ENCODE measurements at places on chromosomes 1 and 21.
A peak's percentile ranks its signal among the peaks of the same experiment; 100 is the strongest.

- DNase-seq = no peak
These were observed 7.7 kb downstream of the TMEM61 start for GRCh38 chr1:54987919-54988705.

GRCh38 chr21:37582590-37582989, 216.0 kb downstream of the DYRK1A start:
- peak; percentile 43 for DNase-seq

DNA sequence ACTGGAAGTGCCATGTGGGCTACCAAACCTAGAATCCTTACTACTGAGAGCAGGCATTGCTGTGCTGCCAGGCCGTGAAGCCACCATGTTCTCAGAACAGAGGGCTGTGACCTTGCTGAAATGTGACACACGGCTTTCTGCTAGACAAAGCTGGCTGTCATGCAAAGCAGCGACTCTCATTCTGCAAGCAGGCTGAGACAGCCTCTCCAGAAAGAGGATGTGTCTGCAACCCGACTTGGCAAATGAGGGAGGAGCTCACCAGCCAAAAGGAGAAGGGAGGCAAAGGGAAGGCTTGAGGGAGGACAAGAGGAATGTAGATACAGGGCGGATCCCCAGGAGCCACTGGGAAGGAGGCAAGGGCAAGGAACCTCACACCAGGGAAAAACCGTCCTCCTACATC, 85.7 kb upstream of the KRTAP19-8 start:
- no peak for DNase-seq

DNA sequence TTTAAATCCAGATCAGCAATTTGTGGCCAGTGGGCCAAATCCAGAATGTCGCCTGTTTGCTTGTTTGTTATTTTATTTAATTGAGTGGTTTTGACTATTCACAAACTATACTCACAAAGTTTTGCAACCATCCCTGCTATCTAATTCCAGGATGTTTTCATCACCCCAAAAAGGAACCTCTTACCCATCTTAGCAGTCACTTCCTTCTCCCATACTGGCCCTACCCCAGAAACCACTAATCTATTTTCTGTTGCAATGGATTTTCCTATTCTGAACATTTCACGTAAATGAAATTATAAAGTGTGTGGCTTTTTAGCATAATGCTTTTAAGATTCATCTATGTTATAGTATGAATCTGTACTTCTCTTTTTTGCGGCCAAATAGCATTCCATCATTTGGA, 41.3 kb downstream of the WDTC1 start:
- no peak for DNase-seq

- no peak for DNase-seq
These were observed 664.4 kb downstream of the LMO4 start for GRCh38 chr1:87993051-87993450.

- DNase-seq = peak; percentile 43
These were observed 113.5 kb downstream of the XCL2 start for GRCh38 chr1:168430321-168430720.

GRCh38 chr1:39086865-39087409, 60.8 kb downstream of the NDUFS5 start:
- DNase-seq = peak; percentile 83

DNA sequence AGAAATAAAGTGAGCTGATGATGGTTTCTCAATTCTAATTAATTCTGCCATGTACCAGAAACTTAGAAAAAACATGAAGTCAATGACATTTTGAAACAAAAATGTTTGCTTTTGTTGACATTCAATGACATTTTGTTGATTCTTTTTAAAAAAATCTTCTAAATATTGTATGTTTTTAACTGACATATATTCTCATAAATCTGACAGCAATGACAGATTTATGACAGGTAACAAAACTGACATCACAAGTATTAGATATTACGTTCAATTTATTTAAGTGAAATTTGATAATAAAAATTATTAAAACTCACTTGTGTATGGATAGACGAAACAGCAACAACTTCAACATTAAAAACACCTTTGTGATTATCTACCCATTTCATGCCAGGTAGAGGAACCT, 36.0 kb upstream of the ANGPTL3 start:
- no peak for DNase-seq

DNA sequence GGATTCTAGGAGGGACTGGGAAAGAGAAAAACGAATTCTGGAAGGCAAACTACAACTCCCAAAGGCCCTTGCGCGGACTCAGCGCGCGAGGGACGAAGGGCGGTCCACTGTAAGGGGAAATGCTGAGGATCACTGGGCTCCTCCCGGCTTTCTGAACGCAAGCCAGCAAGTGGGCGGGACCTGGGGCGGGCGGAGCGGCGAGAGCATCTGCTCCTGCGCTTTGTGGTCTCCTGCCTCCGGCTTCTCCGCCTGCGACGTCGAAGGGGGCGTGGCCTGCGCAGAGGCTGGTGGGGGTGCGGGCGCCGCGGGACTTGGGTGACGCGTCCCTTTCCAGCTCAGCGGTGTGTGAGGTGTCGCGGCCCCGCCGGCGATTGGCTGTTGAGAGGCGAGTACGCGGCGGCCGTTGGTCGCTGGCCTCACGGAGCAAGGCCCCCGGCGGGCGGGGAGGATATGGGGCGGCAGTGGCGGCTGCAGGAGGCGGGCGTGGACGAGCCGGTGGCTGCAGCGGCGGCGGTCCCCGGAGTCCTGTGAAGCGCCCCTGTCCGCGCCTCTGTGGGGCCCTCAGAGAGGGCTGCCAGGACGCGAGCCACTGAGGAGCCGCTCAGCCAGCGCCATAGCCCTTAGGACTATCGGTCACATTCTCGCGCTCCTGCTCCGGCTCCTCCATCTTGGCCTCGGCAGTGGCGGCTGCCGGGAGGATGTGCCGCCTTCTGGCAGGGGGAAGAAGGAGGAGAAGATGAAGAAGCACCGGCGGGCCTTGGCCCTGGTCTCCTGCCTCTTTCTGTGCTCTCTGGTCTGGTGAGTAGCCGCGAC, at the start of gene SUCO:
SUCO (plus strand) TSS at position 451 of the 813 bp plus-strand sequence; CDS start at position 737, 286 bp downstream.
- peak; percentile 100 for DNase-seq

DNA sequence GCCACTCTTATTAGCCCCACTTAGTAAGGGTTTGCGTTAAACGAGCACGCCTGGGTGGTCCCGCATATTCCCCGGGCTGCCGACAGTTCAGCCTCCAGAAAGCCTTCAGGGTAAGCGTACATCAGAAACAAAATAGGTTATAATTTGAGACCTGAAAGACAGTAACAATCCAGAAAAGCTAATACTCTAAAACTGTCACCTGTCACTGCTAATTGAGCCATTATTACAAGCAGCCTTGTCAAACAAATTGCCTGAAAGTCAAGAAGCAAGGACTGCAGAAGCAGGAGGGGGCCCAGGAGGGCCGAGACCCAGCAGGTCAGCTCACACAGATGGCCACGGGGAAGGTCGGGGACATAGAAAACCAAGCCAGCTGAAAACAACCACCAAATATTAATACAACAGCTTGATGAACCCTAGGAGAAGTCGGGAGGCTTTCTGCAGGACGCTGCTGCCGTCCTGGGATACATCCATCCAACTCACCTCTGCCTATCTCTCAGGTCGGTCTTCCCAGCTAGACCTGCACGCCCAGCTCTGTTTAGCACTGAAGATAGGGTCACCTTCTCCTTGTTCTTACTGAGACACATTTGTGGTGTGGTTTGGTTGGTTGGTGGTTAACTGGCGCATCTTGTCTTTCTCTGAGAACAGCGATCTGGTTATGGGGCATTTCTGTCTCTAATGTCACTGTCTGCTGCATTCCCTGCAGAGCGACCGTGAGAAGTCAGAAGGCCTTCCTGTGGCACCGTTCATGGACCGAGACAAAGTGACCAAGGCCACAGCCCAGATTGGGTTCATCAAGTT, 110.8 kb downstream of the WDR4 start:
- DNase-seq = no peak

DNA sequence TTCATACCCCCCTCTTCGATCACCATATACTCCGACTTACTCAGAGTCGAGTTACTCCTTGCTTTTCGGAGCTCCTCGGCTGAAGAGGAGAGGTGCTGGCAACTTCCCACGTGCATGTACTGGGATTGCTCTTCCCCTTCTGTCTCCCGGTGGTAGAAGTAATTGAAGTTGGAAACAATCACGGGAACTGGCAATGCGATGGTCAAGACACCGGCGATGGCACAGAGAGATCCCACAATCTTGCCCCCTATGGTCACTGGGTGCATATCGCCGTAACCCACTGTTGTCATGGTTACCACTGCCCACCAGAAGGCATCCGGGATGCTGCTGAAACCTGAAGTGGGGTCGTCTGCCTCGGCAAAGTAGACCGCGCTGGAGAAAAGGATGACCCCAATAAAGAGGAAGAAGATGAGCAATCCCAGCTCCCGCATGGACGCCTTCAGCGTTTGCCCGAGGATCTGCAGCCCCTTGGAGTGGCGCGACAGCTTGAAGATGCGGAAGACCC, 1.5 kb downstream of the KCNA3 start:
- no peak for DNase-seq

GRCh38 chr1:243490748-243491686, 235.2 kb downstream of the SDCCAG8 start:
- DNase-seq = no peak

DNA sequence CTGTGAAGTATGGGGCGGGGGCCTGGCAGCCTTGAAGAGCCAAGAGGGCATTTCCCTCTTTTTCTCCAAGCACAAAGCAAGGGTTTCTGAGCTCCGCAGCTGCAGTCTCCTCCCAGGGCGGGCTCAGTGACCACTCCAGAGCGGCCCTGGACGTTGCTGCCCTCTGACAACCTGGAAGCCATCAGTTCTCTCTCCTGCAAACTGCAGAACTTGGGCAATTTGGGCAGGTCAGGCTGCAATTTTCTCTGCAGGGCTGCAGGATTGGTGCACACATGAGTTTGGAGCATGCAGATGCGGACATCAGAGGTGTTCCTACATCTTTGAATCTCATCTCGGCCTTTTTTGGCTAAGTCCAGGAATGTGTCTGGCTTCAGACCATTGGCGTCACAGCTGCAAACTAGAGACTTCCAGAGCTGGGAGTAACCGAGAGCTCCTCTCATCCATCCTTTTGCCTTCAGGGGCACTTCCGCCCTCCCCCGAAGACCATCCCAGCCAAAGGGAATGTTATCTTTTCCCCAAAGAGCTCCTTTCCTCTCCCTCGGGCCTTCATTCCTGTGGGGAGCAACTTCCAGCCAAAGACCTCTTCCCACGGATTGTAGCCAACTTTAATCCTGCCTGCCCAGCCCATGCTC, 139.6 kb upstream of the WNT4 start:
- peak; percentile 35 for DNase-seq

DNA sequence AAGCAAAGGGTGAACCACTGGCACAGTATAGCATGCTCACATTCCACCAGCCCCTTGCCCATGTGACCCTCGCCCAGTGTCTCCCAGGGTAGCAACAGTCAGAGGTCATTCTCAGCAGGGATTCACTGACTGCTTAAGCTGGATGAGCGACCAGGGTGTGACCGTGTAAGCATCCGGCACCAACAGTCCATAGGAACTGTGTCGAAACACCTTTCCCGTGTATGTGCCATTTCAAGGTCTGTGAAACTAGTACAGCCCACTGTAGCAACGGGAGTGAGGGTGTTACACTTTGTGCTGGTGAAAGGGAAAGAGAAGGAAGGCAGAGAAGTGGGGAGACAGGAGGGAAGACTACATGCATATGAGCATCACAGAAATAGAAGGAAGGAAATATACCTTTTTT, 10.8 kb downstream of the PIK3C2B start:
- no peak for DNase-seq

DNA sequence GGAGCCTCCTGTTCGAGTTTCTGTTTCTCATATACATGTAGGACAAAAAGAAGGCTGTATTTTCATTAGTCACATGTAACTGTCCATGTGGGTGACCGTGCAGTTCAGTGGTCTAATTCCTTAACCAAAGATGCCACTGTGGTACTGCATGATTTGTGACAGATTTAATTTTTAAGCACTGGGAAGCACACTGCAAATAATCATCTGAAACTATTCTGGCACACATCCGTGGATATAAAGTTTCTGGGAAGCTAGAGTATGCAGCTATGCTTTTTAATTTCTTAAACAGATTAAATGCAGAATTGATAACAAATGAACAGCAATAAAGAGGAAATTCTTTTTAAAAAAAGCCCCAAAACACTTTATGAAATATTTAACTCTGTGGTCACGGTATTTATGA, 254.8 kb downstream of the LMO4 start:
- no peak for DNase-seq

- DNase-seq = no peak
These were observed 60.6 kb upstream of the USH2A start for GRCh38 chr1:216483672-216484401.
